ENCODE measurements at places on chromosomes 4 and X.

- DNase-seq = no peak
Observed at GRCh38 chrX:9656277-9656676, 109.4 kb downstream of the GPR143 start.

DNA sequence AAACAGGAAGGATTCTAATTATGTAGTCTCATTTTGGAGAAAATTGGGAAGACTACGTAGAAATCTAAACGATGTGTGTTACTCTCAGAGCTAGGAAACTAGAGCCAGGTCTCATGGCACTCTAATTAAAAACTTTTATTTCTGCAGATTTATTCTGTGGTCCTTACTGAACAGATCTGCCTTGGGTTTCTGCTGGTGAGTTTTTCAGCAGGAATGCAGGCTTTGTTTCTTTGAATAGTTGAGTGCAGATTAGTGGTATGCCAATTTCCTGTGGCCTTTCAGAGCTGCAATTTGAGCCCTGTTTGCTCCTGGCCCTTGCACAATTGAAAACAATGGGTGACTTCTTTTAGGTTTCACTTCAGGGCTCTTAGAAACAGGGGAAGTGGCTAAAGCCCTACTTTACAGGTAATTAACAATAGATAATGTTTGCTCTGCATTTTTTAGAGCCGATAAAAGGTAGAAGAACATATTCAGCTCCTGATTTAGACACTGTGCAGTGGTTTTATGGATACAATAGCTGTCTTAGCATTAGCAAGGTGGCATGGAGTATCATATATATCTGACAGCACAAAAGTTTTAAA, 21.8 kb downstream of the SPRY1 start:
- peak; percentile 84 for DNase-seq

GRCh38 chr4:77697860-77698590, 92.4 kb downstream of the CXCL13 start:
- peak; percentile 38 for DNase-seq

DNA sequence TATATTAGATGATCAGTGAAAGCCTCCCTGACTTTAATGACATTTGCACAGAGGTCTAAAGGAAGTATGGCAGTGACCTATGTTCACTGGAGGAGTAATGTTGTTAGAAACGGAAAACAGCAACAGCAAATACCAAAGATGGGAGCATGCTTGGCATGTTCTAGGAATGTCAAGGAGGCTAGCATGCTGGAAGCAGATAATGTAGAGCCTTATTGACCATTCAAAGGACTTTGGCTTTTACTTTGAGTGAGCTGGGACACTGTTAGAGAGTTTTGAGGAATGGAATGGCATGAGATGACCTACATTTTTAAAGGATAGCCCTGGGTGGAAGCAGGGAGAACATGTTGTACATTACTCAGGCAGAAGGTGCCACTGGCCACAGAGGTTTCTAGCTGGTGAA, 6.0 kb downstream of the RPA4 start:
- no peak for DNase-seq

GRCh38 chrX:73390628-73391567, 56.0 kb upstream of the CDX4 start:
- DNase-seq = no peak

GRCh38 chr4:85005865-85006377, 39.4 kb upstream of the WDFY3 start:
- peak; percentile 22 for DNase-seq

DNA sequence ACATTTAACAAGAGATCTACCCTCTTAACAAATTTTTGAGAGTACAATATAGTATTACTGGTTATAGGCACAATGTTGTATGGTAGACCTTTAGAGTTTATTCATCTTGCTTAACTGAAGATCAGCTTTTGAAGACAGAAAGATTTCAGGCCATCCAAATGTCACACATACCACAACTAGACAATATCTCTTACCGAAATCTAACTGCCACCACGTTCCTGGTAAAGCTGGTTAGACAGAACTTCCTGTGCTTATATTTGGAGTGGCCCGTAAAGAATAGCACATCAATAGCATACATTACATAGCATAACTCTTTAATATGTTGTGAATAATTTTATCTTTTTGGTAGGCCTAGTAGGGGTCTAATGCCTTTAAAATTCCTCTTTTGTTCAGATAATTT, 29.8 kb upstream of the ARHGEF6 start:
- DNase-seq = no peak

GRCh38 chr4:152346979-152347378, 188.9 kb downstream of the FBXW7 start:
- DNase-seq = no peak

DNA sequence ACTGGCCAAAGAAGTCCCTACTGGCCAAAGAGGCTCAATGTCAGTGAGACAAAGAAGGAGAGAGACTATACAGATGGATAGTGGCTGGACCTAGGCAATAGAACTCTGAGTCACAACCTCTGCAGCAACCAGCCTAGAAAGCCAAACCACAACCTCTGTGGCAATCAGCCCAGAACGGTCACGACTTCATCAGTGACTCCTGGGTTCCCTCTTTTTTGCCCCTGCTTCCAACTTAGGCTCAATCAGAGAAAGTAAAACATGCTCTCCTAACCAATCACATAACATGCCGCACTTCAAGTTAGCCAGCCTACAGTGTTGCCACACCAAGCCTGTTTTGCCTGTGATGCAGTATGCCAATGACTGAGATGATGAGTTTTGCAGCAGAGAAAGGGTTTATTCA, 203.4 kb downstream of the ANAPC10 start:
- no peak for DNase-seq

DNA sequence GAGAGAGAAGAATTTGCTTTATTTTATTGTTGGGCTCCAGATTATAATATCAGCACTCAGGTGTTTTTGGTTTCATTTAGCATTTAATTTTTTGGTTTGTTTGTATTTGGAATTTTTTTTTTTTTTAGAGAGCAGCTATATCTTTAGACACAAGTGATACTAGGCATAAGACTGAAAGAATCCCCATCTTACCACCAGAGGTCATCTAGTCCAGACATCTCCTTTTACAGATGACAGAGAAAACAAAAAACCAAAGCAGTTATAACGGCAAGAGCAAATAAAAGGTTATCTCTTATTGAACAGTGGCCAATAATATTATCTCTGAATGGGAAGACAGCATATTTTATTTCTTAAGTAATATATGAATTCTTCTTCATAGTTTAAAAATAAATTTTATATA, 22.8 kb downstream of the USP38 start:
- DNase-seq = peak; percentile 8

- no peak for DNase-seq
Observed at GRCh38 chr4:96983830-96984229, 1143.9 kb downstream of the PDHA2 start.

GRCh38 chr4:40656201-40656863, 26.7 kb upstream of the RBM47 start:
- no peak for DNase-seq

DNA sequence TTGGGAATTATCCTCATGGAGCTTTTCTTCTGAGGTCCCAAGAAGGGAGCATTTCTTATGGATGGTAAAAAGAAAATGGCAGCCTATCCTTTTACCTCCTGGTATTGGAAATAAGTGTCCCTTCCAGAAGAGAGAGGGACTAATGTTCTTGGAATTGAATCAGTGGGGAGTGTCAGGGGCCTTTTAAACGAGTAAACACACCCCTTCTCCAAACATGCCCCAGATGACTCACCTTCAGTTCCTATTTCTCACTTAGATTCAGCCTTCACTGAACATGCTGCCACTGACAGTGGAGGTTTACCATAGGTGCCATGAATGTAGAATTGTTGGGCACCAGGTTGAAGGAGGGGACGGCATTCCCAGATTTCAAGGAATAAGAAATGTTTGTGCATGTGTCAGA, 19.0 kb downstream of the MAGEC2 start:
- DNase-seq = no peak

- no peak for DNase-seq
Observed at GRCh38 chr4:120144634-120145033, 78.0 kb upstream of the MAD2L1 start.

GRCh38 chr4:139609647-139610046, 53.6 kb upstream of the SETD7 start:
- no peak for DNase-seq

- DNase-seq = peak; percentile 68
Observed at GRCh38 chr4:124262211-124263179, 450.0 kb downstream of the ANKRD50 start.

DNA sequence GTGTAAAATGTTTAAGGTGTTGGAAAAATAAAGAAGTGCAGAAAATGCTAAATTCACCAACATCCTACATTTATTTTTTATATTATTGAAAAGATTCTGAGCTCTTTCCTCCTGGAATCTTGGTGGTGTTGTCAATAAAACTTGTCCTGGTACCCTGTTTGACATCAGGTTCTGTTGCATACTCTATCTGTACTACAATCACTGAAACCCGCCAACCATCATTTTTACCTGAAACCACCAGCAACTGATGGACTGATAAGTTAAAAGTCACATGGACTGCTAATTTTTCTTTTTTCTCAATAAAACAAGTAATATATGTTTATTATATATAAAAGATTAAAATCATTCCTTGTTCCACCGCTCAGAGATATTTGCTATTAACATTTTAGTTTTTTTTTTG, 23.4 kb downstream of the STAP1 start:
- no peak for DNase-seq

GRCh38 chrX:153564047-153564606, 34.8 kb downstream of the CCNQ start:
- no peak for DNase-seq
